ENCODE measurements at places on chromosomes 3 and 15.

DNA sequence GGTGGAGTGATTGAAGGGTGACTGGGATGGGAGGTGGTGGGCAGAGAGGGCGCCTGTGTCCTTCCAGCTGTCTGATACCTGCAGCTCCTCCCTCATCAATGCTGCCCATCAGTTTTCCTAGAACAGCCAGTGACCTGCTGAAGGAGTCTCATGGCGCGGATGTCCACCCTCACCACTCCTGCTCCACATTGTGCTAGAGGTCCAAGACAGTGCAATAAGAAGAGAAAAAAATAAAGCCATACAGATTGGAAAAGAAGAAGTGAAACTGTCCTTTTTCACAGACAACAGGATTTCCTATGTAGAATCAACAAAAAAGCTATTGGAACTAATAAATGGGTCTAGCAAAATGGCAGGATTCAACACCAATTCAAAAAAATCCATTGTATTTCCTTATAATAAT is 7.4 kb downstream of the ZDHHC19 start:
- DNase-seq: no peak

DNA sequence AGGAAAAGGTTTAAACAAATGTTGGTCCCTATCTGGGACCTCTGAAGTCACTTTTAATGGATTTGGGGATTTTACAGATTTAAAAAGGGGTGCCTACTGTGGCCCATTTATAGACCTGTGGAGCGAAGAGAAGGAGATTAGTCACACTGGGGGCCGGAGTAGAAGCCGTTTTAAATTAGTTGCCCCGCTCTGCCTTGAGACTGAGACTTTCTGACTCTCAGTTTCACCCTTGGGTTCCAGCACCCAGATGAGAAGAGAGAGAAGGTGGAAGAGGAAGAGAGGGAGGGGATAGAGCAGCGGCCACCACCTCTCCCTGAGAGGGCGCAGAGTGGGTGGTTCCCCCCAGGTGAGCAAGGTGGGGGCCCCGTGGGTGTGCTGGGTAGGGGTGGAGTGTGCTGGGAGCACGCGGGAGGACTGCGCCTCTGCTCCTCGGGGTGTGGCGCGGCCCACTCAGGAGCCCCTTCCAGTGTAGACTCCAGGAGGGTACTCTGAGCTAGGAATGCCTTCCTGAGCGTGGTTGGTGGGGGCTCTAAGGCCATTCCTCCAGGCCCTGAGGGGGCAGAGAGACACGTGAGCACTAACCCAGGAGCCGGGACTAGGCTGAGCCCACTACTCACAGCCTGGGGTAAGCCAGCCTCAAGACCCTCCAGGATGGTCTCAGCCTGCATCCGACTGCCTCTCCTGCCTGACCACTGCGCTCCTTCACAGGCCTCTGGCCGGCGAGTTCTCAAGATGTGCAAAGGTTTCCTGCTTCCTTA is 32.6 kb upstream of the RAB6B start:
- DNase-seq: no peak

DNA sequence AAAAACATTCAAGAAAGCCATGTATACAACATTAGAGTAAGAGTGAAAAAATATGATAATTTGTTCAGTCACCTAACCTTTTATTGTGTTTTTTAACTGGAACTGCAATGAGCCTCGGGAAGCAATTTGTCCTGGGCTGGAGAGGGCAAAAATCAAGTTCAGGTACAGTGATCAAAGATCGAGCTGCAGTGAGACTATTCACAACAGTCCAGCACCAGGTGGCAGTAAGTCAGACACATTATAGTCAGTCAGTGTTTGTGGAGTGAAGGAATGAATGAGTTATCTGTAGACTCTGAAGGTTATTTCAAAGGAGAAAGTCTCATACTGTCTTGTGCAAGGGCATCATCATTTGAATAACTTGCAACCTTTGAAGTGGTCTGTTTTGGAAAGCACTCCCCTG is 116.6 kb downstream of the CHDH start:
- no peak for DNase-seq

DNA sequence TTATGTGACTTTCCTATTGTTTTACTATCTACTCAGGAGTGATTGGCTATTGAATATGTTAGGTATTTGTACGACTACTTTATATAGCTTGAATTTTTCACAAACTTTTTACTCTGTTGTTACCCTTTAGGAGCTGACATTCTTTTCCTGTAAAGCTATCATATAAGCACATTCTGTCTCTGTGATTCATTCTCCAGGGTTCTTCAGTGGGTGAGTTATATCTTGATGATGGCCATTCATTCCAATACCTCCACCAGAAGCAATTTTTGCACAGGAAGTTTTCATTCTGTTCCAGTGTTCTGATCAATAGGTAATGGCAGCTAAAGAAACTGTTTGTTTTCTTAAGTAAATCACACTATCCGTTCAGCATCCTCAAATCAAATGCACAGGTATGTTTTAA is 10.1 kb upstream of the CAPN3 start:
- DNase-seq: no peak

- no peak for DNase-seq
These were observed 23.7 kb downstream of the CRYGS start for GRCh38 chr3:186520431-186520830.

DNA sequence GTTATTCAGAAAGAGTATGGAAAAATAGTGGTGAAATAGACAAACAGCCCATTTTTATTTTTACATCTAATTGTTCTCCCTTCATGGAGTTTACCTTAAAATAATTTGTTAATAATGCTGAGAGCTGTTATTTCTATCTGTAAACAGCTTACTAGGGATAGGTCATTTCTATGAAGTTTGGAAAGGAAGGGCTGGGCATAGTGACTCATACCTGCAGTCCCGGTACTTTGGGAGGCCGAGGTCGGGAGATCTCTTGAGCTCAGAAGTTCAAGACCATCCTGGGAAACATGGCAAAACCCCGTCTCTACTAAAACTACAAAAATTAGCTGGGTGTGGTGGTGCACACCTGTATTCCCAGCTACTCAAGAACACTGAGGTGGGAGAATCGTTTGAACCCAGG is 624.3 kb upstream of the LMCD1 start:
- no peak for DNase-seq

DNA sequence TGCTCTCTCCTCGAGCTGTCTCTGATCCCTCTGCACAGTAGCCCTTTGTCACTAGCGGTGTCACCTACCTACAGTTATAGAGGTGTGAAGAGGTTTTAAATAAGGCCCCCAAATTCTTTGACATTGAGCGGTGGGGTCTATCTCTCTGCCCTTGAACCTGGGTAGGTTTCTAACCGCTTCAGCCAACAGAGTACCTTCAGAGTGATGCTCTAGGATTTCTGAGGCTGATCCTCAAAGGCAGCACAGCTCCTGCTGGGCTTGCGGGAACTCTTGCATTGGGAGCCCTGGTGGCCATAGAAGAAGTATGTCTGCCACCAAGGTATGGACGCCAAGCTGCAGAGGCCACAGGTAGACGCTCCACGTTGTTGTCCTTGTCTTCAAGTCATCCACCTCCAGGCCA is 35.7 kb downstream of the ADAMTS17 start:
- no peak for DNase-seq

DNA sequence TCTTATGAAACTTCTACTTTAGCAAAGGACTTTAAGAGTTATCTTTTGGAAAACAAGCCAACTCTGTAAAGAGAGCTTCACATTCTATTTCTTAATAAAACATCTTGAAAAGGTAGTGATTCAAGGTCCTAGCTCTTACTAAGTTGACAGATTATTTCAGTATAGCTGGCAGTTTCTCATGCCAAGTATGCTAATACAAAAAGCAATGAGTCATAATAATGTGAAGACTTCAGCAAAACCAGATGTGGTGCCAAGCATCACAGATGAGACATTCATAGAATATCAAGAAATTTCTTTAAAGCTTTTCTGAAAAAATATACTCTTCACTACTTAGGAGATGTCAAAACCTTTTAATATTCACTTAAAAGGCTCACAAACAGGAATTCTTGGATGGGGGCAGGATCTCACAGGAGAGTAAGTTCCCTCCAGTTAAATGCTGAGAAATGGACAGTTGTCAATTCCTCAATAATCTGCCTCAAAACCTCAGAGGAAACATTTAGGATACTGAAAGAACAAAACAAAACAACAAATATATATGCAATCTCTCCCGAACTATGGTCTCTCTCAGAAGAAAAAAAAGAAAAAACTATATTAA is 45.6 kb downstream of the DCBLD2 start:
- no peak for DNase-seq

- DNase-seq: no peak
These were observed 984 bp upstream of the DUT start for GRCh38 chr15:48330105-48330785.

DNA sequence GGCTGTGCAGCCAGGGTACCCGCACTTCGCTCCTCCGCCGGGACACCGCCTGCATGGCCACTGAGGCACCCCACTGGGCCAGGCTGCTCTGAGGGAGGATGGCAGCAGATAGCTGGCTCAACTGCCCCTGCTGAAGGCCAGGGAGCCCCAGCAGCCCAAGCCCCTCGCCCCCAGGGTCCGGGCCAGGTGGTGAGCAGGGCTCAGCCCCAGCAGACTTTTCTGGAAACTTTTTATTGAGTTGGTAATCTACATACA is 11.5 kb downstream of the PLIN1 start:
- no peak for DNase-seq

- DNase-seq: no peak
These were observed 61.3 kb downstream of the RIOX2 start for GRCh38 chr3:97910931-97911351.
